ENCODE measurements at places on chromosomes 7 and 10.

- DNase-seq: no peak
Measured at GRCh38 chr10:50625649-50626132, 1.9 kb upstream of the SGMS1 start.

- no peak for DNase-seq
Measured at GRCh38 chr7:84364708-84365107, 170.1 kb upstream of the SEMA3A start.

- no peak for DNase-seq
Measured at GRCh38 chr7:115081772-115082171, 159.9 kb downstream of the MDFIC start.

- DNase-seq: no peak
Measured at GRCh38 chr7:29988424-29989256, 961 bp downstream of the SCRN1 start.

DNA sequence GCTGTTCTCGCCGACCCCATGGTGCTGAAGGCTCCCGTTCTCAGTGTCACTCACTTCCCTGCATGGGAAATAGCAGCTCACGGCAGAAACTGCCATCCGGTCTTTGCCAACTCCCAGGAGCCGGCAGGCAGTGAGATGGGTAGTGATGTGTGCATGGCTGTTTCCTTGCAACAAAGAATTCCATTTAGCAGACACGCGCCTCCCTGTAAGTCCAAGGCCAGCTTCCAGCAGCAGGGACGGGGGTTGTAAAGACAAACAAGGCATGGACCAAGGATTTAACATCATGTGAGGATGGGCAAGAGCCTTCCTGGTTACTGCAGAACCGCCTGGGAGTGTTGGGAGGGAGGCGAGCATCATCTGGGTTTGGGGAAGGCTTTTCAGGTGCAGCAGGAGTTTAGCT, 273.1 kb downstream of the GLRX3 start:
- no peak for DNase-seq

- DNase-seq: no peak
Measured at GRCh38 chr10:131885391-131886165, 15.2 kb upstream of the PPP2R2D start.

DNA sequence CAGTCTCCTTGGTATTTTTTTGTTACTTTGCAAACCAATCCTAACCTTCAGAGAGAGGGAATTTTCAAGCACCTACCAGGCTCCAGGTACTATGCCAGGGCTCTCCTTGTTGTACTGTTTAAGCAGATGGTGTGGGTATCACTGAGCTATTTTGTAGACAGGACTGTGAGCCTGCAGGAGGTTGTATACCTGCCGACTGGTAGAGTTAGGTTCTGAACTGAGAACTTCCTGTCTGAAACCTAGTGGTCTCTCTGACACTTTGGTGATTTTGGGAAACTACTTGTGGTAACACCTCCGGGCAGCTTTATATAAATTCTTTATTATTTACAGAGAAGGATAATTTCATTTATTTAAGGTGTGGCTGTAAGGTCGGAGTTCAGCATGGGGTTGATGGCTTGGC, 4.6 kb downstream of the ZNF853 start:
- DNase-seq: no peak

DNA sequence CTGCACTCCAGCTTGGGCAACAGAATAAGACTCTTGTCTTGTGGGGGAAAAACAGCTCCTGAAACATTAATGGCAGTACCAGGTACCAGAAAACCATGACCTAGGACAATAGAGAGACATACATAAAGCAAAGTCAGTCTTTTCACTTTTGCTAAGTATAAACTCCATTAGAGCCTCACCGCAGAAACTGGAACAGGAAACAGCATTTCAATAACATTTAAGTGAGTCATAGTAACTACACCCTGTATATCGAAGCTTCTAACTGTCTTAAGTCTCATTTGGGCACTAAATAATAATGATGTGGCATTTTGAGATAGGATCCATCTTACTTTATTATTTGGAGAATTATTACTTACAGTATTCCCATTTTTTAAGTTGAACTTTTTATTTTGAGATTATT, 517.8 kb upstream of the CELF2 start:
- DNase-seq: no peak

DNA sequence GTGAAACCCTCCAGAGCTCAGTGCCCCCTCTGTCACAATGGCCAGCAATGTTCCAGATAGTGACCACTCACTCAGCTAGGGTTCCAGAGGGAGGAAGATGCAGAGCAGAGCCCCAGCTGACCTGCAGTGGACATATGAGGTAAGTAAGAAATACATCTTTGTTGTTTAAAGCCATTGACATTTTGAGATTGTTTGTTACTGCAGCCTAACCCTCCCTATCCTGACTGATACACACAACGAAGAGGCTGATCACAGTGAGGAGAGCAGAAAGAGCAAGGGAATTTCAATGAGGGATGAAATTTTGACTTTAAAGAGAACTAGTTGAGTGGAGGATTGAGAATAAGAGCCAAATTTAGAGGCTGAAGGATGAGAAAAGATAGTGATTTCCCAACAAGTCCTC, 51.3 kb upstream of the LRGUK start:
- no peak for DNase-seq

DNA sequence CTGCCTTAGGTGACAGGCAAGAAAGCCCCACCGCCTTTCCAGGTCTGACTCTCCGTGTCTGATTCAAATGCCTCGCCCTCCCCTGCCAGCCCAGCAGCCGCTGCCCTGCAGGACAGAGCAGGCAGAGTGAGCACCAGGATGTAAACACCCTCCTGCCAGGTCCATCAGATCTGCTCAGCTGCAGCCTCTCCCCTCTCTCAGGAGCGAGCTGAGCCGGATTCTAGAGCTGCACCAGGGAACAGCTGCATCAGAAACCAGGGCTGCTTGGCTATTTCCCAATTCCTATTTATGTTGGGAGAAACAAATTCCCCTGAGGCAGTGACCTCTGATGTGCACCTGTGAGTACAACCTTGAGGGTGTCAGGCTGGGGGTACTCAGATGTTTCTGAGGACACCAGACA, 121.5 kb upstream of the ZMIZ1 start:
- no peak for DNase-seq

DNA sequence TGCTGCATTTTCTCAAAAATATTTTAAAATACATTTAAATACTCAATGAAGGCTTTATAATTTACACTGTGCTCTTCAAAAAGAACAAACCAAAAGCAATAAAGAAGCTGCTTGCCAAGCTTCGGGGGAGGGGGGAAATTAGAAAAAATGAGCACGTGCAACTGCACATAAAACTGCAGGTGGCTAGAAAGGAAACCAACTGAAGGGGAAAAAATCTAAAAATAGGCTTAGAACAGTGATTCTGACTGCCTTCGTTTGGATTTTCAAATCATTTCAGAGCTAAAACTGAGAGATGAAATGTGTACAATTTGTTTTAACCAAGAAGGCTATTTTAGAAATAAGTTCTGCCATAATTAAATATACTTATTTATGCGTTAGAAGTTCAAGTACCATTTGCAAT, 61.4 kb downstream of the ABI1 start:
- peak; percentile 20 for DNase-seq

DNA sequence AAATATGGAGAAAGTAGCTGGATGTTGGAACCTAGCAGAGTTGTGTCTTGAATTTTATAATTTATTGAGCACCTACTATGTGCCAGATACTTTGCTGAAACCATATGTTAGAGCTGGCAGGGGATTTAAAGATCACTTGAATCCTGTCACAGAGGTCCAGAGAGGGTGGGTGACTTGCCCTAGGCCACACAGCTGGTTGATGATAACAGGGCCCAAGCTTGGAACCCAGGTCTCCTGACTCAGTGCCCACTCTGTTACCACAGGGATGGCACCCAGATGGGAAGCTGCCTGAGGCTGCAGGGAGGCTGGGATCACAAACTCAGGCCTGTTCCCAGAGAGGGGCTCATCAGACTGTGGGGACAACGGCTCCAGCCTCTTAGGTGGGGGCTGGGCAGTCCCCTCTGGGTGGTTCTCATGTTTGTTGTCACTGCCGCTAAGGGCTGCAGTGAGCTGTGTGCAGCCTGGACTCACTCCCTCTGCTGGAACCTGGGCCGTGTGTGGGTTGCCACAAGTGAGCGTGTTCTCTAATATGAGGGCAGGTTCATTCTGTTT, 18.6 kb downstream of the GOLGA7B start:
- DNase-seq: no peak

DNA sequence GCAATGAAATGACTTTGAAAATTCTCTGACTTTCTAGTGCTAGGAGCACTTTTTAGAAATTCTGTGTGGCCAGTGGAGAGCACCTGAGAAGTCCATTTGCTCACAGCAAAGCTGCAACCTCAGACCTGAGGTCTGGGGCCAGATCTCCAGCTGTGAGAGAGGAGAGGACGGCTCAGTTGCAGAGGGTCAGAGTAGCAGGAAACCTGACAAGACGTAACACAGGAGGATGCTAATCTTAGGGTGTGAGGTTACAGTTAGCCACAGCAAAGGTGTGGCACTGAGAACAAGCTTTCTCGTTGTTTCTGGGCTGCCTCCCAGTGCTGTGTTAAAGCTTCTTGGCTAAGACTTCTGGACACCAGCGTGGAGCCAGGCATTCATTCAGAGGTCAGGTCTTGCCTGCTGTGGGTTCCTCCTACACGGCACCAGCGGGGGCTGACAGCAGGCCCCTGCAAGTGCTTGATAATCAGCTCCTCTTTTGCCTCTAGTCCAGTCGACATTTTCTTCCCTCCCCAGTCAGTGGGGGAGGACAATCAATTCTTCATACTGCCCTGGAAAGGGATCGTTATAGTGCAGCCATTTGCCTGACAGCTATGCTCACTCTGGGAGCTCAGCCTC, 435.4 kb upstream of the DPP6 start:
- DNase-seq: peak; percentile 53

DNA sequence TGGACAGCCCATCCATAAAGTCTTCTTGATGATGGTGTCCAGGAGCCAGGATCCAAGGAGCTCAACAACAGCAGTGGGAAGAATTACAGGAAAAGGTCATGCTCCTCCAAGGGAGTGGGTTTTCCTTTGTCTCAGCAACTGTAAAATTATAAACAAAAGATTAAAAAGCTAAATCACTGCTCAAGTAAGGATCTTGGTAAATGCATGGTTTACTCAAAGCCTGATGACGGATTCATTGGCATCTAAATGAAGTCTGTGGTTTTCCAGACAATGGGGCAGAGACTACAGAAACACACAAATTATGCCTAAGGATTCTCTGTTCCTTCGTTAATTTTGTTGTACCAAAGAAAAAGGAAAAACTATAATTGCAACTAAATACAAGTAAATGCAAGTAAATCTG, 36.4 kb upstream of the DLX6 start:
- no peak for DNase-seq

GRCh38 chr7:116041615-116042014, 11.1 kb upstream of the TFEC start:
- no peak for DNase-seq

DNA sequence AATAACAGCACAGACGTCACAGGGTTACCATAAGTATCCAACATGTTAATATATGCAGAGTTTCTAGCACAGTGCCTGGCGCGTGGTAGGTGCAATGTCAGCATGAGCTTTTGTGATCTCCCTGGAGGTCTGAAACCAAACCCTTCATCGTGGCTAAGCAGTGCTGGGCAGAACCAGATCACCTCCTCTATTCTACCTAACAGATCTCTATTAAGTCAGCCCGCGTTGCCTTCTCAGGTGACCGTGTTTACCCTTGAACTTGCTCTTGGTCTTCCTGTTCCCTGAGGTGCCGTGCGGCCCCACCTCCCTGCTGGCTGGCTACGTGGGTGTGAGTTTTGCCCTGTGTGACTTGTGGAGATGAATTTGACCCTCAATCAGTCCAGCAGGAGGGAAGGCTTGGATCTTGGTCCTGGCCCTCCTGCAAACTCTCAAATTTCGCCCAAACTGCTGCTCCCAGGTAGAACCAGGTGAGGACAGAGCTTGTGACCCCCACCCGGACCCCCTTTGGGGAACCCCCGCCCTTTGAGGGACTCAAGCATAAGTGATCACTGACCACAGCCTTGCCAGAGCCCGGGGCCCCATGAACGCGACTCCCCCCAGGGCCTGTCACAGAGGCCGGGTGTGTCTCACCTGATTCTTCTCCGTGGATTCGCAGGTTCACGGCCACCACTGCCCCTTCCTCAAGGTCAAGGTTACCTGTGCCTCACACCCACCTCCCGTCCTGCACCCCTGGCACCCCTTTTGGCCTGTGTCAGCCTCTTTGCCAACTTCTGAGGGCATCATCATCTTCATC, 54.2 kb downstream of the ELFN1 start:
- no peak for DNase-seq

- DNase-seq: no peak
Measured at GRCh38 chr7:26397332-26397731, 105.7 kb downstream of the SNX10 start.

DNA sequence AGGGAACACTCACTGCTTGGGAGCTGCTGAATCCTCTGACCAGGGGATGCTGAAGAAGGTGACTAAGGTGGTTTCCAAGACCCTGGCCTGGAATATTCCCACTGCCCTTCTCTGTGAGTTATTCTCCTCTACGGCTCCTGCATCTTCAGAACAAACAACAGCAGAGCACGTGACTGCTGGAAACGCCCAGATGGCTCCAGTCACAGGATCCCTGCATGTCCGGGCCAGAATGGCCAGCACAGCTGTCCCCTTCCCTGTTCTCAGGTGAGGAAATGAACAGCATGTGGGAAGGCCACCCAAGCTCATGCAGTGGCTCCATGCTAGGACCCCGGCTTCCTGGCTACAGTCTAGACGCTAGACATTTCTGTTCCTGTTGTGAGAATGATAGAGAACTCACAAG, 43.1 kb downstream of the GHRHR start:
- DNase-seq: no peak

GRCh38 chr7:80170445-80170844, 35.8 kb downstream of the GNAI1 start:
- no peak for DNase-seq

DNA sequence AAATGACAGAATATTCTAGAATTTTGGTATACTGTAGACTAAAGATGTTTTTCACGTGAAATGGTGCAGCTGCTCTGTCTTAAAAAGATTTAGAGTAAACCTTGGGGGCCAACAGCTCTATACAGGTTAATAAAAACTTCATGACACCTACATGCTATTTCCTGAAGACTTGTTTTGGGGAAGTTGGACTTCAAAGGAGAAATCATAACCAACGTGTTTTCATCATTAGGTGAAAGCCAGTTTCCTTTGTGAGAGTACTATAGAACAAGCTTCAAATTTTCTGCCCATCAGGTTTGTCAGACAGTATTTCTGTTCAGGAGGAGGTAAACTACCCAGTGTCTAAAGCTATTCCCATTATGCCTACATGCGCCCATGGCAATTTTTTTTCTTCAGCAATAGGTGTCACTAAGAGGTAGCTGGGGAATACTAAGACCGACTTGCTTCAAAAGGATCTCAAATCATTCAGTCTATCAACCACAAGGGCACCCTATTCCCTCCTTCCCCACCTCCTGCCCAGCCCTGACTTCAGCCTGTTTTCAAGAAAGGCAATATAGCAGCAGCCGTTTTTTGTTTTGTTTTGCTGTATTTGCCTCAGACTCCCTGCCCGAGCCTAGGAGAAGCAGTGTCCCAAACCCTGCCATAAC, 237.3 kb upstream of the SP8 start:
- DNase-seq: no peak

DNA sequence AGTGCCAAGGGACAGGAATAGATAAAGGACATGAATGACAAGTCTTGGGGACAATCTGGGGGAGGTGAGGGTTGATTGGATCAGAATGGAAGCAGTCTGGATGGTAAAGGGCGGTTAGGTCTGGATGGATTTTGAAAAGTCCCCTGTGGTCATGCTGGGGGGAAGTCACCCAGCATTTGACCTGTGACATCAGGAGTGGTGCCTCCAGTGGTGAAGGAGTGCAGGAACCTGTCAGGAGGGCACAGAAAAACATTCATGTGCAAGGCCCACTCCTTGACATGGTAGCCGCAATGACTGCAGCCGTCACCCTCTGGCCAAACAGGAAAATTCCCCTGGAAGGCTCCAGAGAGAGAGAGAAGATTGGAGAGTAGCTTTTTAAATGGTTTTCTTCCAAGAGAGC, 304.8 kb downstream of the GFRA1 start:
- no peak for DNase-seq
